Bronchial epithelial cell (primary cell): ENCODE measurements at places on chromosomes 7 and 10. TPM values are rescaled to one million over a fixed set of nuclear protein-coding genes. Genes with fewer than 3 reads are reported as not detected.

Gene CPVL
- not detected in 2 replicates for total RNA-seq

Gene SKAP2
- 2.1 and 3.3 TPM in 2 replicates for total RNA-seq

Gene RBM17
- total RNA-seq: 33.2 and 45.4 TPM in 2 replicates

Gene LEP
- total RNA-seq: under 0.01 TPM in 2 replicates

Gene C10orf71
- total RNA-seq: not detected in 2 replicates

Gene RBP4
- not detected in 2 replicates for total RNA-seq

Gene TRPV5
- under 0.01 TPM in 1 of 2 replicates, not detected in the other for total RNA-seq

Gene COL28A1
- total RNA-seq: not detected in 2 replicates

Gene CPN1
- not detected in 2 replicates for total RNA-seq
